ENCODE measurements at places on chromosomes 7 and 10.

- no peak for DNase-seq
Measured at GRCh38 chr7:65235586-65235985, 138.1 kb upstream of the ZNF92 start.

DNA sequence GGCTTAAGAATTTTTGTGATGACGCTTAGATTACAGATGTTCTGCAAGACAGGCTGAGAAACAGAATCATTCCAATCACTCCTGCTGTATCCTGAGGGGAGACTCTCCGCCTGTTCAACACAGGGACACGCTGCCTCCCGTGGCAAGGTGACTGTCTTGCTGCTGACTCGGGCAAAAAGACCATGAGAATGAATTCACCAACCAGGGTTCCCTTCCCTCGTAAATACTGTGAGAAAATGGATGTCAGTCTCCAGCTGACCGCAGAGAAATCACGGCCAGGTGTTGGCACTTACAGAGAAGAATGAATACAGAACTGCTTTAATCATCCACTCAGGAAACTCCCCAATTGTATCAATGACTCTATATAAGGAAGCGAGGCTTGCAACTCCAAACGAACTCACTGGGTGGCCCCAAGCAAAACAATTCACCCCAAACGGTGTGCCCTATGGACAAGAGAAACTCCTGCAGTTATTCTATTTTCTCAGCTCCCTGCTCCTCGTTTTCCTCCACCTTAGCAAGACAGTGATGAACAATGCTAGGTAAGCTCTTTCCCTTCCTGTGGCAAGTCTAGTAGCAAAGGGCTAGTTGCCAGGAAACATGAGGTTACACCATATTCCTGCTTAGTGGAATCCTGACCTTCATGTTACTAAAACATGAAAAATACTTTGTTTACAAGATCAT lies 22.8 kb downstream of the GNA12 start:
- DNase-seq, result no peak

DNA sequence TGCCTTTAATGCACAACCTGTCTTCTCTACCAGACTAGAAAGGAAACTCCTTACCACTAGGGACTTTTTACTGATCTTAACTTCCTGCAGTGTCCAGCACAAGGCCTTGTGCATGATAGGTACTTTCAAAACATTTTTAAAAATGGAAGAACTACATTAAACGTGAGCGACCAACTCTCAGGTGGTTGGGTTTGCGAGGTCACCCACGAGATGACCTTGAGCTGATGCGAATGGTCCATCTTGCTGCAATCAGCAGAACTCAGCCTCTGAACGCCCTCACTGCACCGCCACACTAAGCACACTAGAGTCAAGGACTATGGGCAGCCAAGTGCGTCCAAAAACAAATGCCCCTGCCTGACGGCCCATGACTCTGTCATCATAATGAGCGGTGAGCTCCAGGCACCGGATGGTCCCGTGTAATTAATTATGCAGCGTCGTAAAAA lies 34.9 kb upstream of the PTF1A start:
- DNase-seq, result no peak

GRCh38 chr10:94361171-94361794 lies 1.5 kb downstream of the NOC3L start:
- DNase-seq, result no peak
